ENCODE measurements at places on chromosomes 7 and 10.

GRCh38 chr7:120867932-120868331, 10.0 kb upstream of the TSPAN12 start:
- no peak for DNase-seq

- no peak for DNase-seq
Observed at GRCh38 chr10:5464546-5464945, 34.8 kb downstream of the CALML5 start.

- DNase-seq, result no peak
Observed at GRCh38 chr7:40356312-40356711, 221.5 kb downstream of the SUGCT start.

DNA sequence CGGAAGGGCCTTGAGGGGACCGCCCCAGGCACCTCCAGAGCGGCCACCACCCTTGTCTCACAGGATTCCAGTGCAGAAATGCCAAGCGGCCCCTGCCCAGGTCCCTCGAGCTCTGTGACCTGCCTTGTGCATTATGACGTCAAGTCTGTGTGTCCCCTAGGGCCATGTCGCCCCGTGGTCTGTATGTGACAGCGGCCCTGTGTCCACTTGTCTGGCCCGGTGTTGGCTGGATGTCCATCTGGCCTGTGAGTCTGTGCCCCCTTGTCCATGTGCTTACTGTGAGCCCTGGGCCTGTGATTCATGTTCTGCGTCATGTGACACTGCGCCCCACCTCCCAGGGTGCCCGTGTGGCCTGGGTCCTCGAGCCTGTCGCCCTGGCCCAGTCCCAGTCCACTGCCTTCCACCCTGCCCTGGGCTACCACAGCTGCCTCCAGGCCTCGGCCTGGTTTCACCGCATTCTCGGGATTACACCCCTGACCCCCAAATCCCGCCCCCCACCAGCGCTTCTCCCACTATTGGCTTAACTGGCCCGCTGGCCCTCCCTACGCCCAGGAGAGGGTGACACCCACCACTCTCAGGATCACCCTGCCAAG, 66.6 kb upstream of the ZNF722 start:
- DNase-seq, result no peak

DNA sequence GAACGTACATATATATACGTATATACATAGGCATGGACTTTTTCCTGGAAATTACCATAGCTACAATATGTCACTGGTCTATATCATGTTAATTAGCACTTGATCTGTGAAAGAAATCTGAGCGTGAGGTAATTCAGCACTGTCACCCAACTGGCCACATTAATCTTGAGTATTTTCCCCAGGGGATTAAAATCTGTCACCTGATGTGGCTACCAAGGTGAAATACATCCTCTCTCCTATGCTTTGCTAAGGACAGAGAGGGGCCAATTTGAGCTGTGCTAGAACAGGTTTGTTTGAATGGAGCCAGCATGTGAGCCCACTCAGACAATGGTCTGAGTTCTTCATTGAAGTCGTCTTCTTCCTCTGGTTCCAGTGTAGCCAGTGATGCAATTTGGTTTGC, 33.3 kb downstream of the CYCS start:
- no peak for DNase-seq

GRCh38 chr10:58724781-58725180, 212.1 kb downstream of the BICC1 start:
- no peak for DNase-seq

- no peak for DNase-seq
Observed at GRCh38 chr7:72297636-72298035, 114.5 kb downstream of the CALN1 start.

DNA sequence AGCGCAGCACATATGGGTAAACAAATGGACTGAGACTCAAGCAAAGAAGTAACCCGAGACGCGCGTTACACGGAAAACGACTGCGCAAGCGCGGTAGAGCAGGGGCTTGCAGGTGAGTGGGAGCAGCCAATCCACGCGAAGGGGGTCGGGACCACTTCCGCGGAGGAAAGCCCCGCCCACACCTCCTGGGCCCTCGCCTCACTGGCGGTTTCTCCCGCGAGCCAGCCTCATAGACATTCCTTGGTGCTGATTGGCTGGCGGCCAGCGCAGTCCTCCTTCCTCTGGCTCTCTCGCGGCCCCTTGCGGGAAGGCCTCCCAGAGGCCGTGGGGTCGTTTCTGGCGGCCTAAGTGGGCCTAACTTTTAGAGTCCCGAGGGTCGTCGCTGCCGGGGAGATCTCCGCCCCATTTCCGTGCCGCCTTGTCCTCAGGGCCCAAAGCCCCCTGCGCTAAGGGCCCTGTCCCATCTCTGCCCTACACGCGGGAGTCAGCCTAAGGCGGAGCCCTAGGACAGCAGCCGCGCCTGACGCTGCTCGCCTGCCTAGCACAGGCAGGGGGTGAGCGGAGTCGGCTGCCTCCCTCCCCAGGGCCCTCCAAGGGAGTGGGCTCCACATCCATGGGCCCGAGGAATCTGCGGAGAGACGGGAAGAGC, 9.1 kb upstream of the FXYD4 start:
- peak; percentile 94 for DNase-seq

GRCh38 chr10:26441491-26442214, 3.5 kb downstream of the APBB1IP start:
- DNase-seq, result no peak

- no peak for DNase-seq
Observed at GRCh38 chr10:95508730-95509129, 52.4 kb downstream of the SORBS1 start.

- no peak for DNase-seq
Observed at GRCh38 chr10:96056787-96057186, 13.4 kb downstream of the CCNJ start.

DNA sequence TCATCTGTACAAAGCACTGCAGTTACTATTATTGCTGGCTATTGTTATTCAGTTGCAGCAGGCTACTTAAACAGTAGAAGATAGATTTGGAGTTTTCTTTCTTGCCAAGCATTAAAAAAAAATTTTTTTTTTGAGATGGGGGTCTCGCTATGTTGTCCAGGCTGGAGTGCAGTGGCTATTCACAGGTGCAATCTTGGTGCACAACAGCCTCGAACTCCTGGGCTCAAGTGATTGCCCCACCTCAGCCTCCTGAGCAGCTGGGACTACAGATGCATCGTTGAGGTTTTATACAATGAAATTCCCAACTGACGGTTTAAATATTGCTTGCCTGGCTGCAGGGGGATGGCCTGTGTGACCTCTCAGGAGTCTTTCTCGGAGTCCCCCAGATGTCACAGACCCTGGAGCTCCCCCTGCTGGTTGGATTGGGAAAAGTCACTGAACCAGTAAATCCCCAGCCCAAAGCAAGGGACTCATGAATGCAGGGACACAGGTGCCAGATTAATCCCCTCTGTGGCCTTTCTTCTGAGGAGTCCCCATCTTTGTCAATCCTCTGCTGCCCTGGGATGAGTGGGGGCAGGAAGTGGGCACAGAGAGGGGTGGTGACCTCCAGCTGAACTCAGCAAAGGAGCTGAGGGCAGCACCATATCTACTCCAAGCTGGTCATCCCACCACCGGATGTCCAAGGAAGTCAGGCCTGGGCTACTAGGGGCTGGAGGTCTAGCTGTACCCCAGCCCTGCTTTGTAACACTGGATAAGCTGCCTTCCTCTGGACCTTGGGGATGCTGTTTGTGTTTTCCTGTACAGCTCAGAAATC, 149.6 kb downstream of the C10orf105 start:
- peak; percentile 83 for DNase-seq

DNA sequence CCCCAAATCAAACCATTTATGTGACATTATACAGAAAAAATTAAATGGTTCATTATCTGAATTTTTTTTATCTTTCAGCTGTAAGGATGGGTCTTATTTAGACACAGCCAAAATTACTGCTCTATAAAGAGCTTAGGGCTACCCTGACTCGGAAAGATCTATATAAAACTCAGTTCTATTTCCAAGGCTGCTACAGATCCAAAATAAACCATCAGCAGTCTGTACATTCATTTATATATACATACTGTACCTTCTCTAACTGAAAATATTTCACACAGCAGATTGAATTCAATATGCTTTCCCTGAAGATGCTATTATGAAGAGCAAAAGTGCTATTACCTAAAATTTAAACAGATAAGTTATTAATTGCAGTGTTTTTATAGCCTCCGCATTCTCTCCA, 287.7 kb upstream of the MYO3A start:
- DNase-seq, result no peak

DNA sequence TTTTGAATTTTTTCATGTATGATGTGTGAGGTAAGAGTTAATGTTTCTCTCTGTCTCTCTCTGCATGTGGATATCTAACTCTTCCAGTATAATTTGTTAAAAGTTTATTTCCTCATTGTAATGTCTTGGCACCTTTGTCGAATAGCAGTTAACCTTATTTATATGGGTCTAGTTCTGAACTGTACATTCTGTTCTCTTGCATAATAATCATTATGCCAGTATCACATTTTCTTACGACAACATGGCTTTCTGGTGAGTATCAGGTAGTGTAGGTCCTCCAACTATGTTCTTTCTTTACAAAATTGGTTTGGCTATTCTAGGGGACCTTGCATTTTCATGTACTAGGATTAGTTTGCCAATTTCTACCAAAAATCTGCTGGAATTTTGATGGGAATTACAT, 337.0 kb upstream of the FZD8 start:
- no peak for DNase-seq

DNA sequence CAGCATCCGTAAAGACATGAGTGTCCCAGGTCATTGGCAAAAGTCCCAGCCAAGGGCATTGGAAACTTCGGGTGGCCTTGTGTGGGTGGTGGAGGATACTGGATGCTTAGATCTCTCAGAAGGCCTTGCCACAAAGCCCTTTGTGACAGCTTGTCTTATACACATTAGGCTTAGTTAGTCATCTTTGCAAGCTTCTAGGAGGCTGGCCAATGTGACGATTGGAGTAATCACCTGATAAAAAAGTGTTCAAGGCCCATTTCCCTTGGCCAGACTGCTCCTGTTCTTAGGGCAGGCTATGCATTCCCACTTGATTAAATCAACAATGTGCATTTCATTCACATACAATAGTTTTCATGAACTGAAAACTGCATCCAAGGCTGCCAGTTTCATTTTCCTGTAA, 26.9 kb downstream of the NPS start:
- no peak for DNase-seq

DNA sequence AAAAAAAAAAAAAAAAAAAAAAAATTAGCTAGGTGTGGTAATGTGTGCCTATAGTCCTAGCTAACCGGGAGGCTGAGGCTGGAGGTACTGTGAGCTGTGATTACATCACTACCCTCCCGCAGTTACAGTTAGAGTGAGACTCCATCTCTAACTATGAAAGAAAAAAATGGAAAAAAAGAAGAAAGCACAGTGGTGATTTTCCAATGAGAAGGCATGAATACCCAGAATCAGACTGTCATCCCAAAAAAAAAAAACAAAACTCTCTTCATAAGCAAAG, 269.9 kb upstream of the MKLN1 start:
- no peak for DNase-seq

DNA sequence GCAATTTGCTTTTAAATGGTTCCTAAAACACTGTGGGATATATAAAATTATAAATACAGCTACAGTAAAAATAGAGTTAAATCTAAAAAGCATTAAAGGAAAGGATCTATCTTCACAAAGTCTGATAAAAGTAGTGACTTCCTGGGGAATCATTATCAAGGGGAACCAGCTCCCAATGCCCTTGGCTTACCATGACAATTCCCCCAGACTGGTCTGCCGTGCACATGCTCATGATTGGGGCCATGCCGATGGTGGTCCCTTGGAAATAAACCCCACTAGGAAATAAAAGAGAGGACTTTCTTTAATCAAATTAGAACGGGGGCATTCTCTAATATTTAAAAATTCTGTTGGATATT, 201.8 kb downstream of the FANK1 start:
- DNase-seq, result no peak

GRCh38 chr10:15725603-15726002, 5.9 kb upstream of the ITGA8 start:
- DNase-seq, result peak; percentile 69

- no peak for DNase-seq
Observed at GRCh38 chr10:68261132-68261856, 29.4 kb upstream of the ATOH7 start.

- DNase-seq, result no peak
Observed at GRCh38 chr7:157688533-157689268, 351.9 kb downstream of the DNAJB6 start.

DNA sequence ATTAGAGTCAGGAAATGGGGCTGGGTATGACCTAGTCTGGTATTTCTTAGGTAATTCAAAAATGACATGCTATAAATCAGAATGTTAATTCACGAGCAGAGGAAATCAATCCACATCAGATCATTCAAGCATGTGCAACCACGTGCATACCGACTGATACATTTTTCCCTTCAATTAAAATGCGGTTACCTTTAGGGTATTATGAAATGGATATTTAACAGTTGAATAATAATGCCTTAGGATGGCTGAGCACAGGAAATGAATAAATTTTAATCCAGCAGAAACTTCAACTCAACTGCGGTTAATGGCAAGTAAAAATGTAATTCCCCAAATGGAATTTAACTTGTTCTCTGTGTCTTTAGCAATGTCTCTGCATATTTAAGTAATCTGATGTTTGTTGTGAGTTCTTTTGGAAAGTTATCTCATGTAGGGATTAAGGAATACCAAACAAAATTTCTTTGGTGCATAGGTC, 9.2 kb downstream of the CPA2 start:
- no peak for DNase-seq

GRCh38 chr10:7233259-7233991, 177.4 kb downstream of the SFMBT2 start:
- no peak for DNase-seq

GRCh38 chr10:124688889-124689670, 55.1 kb downstream of the FAM53B start:
- DNase-seq, result peak; percentile 83

- no peak for DNase-seq
Observed at GRCh38 chr10:122288917-122289316, 17.8 kb downstream of the BTBD16 start.

DNA sequence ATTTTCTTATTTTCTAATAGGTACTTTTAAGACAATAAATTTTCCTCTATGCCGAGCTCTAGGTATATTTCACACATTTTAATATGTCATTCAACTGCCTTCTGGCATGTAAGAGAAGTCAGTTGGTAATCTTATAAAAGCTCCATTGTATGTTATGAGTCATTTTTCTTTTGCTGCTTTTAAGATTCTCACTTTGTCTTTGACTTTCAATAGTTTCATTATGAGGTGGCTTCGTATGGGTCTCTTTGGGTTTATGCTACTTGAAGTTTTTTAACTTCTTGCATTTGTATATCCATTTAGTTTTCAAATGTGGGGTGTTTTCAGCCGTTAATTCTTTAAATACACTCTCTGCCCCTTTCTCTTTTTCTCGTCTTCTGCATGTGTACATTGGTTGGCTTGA, 80.5 kb downstream of the ABCA13 start:
- peak; percentile 44 for DNase-seq

GRCh38 chr7:150978126-150978789, at the start of gene KCNH2:
TSS of gene KCNH2 (minus strand) at chr7:150978321. CDS start at chr7:150977913, 408 bp downstream.
- peak; percentile 79 for DNase-seq

DNA sequence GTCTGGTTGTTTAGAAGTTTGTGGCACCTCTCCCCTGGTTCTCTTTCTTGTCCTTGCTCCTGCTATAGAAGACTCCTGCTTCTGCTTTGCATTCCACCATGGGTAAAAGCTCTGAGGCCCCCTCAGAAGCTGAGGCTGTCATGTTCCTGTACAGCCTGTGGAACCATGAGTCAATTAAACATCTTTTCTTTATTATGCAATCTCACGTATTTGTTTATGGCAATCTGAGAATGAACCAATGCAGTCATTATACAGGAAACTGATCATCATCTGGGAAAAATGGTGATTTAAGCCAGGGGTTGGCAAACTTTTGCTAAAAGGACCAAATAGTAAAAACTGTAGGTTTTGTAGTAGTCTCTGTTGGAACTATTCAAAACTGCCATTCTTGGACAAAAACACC, 175.4 kb downstream of the CSTF2T start:
- DNase-seq, result no peak

Data from GM13977 (cell line).